ENCODE measurements at places on chromosomes 4 and X. TPM values are rescaled to one million over a fixed set of nuclear protein-coding genes. Genes with fewer than 3 reads are reported as not detected.

DNA sequence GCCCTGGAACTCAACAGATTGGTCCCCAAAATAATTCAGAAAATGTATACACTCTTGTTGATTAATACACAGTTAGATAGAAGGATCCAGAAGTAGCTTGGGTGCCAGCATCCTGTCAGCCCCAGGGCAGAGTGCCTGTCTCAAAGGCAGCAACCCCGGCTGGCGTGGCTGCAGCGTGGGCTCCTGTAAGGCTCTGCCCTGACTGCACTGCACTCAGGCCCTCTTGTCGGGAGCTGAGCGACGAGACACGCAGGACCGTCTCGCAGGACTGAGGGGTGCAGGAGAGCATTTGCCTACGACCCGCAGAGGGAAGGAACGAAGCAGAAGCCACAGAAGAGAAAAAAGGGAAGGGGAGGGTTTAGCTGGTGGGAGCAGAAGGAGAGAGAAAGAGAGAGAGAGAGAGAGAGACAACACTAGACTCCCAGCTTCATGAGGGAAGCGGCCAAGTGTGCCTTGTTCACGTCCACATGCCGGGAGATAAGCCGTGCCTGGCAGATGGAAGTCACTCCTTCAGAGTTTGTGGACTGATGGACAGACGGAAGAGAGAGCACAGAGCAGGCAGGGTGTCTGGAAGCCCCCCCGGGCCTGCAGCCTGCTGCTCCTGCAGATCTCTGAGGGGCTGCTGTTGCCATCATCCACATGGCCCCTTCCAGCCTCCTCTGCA, 38.7 kb upstream of the HELT start:
- no peak overlapping the region for H3K4me3 ChIP-seq
- H3K4me1 ChIP-seq = no peaks in the 10 kb centered on the region
- H3K36me3 ChIP-seq = no peaks in the 10 kb centered on the region
- peaks cover 27% of the 10 kb centered on the region for H3K27me3 ChIP-seq

Gene CDK16
- total RNA-seq = 253 TPM

Gene ADH7
- total RNA-seq = not detected

DNA sequence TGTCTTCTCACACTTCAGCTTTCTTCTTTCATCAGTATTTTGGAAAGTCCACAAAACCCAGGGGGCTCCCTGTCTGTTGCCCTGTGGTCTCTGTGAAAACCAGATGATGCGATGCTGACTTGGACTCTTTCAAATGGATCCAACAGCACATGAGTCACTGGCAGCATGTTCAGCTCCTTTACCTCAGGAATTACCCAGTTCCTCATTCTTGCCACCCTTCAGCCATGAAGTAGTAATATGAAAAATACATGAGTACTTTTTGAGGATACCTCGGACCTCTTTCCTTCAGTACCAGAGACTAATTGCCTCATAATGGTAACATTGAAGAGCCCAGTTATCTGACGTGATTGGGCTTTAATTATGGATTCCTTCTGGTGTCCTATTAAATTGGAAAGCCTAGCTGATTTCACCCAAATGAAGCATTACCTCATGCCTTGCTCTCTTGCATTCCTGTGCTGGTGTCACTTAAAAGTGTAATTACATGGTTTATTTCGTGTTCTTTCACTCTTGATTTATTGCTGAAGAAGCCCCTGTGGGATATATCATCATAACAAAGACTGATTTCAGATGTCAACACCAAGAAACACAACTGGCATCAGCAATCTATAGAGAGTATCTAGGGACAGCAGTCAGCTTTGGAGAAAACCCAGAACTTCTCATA, 63.4 kb downstream of the NFKB1 start:
- no peaks in the 10 kb centered on the region for H3K27me3 ChIP-seq
- peaks cover 2% of the 10 kb centered on the region for H3K4me1 ChIP-seq
- H3K36me3 ChIP-seq = peaks cover 3% of the 10 kb centered on the region
- DNase-seq = no peak

GRCh38 chrX:40746521-40746920, 11.2 kb upstream of the MED14 start:
- H3K4me3 ChIP-seq = no peak overlapping the region
- H3K27ac ChIP-seq = no peak overlapping the region
- DNase-seq = no peak

DNA sequence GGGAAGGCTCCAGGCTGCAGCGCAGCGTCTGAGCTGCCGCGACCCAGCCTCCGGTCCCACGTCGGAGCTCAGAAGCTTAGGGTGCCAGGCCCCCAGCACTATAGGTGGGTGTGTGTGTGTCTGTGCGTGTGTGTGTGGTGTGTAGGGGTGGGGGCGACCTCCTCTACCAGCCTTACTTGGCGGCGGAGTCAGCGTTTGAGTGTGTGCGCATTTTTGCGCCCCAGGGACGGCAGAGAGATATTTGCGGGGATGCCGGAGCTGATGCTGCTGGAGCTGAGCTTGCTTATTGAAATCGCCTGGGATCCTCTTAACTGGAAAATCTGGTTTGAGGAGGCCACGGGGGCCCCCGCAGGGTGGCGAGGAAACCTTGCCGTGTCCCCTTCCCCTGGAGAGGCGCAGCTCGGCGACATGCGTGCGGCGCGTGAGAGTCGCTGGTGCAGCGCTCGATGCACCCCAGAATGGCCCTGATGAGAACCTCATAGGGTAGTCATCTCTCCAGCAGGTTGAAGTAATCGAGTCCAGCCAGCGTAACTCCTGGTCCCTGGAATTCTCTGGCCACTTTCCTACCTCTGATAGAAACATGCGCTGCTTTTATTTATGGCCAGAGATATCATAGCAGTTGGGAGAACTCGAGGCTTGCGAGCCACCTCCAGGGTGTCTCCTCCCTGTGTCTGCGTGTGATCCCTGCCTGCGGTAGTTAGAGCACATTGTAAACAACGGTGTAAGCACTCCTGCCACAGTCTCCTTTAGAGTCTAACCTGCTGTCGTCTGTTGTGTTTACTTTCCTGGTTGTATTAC, 2.7 kb downstream of the ADGRL3 start:
- DNase-seq = peak; percentile 15
- peaks cover 65% of the 10 kb centered on the region for H3K27me3 ChIP-seq
- peak overlapping the region; percentile 99 for H3K4me3 ChIP-seq
- H3K36me3 ChIP-seq = no peaks in the 10 kb centered on the region

Gene RAPGEF2
- 70.3 TPM for total RNA-seq

- DNase-seq = no peak
- H3K4me3 ChIP-seq = no peak overlapping the region
- peaks cover 31% of the 10 kb centered on the region for H3K4me1 ChIP-seq
- H3K27ac ChIP-seq = peak overlapping the region; percentile 77
- H3K36me3 ChIP-seq = peaks cover 3% of the 10 kb centered on the region
Observed at GRCh38 chr4:87410157-87410556, 12.2 kb upstream of the NUDT9 start.

GRCh38 chr4:69649629-69650028, 3.4 kb downstream of the UGT2A1 start:
- H3K27me3 ChIP-seq = no peaks in the 10 kb centered on the region
- peaks cover 21% of the 10 kb centered on the region for H3K4me1 ChIP-seq
- peak overlapping the region; percentile 30 for H3K27ac ChIP-seq
- no peaks in the 10 kb centered on the region for H3K36me3 ChIP-seq
- no peak overlapping the region for H3K4me3 ChIP-seq

DNA sequence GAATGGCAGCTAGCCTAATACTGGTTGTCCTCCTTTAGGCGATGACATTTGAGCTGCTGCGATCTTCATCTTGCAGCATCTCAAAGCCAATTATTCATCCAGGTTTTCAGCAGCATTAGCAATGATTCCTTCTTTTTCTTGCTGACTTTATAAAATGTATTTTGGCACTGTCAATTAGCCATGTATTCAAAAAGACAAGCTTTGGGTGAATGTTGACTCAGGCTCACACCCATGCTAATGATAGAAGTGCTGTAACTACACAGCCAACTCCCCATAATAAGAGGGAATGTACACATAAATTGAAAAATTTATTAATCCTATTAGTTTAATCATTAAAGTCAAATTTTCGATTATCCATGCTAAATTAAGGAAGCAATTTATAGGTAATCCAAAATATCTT, 24.3 kb upstream of the NPNT start:
- no peak overlapping the region for H3K27ac ChIP-seq
- H3K4me3 ChIP-seq = no peak overlapping the region
- no peaks in the 10 kb centered on the region for H3K27me3 ChIP-seq
- no peaks in the 10 kb centered on the region for H3K36me3 ChIP-seq

Gene PSAPL1
- 0.38 TPM for total RNA-seq

Gene CLDN2
- 1.2 TPM for total RNA-seq

Gene ARMCX1
- total RNA-seq = 31.6 TPM

GRCh38 chr4:89829470-89830138, 7.4 kb downstream of the SNCA start:
- no peaks in the 10 kb centered on the region for H3K27me3 ChIP-seq
- H3K4me1 ChIP-seq = no peaks in the 10 kb centered on the region
- peaks cover 7% of the 10 kb centered on the region for H3K36me3 ChIP-seq
- H3K27ac ChIP-seq = no peak overlapping the region
- no peak overlapping the region for H3K4me3 ChIP-seq

DNA sequence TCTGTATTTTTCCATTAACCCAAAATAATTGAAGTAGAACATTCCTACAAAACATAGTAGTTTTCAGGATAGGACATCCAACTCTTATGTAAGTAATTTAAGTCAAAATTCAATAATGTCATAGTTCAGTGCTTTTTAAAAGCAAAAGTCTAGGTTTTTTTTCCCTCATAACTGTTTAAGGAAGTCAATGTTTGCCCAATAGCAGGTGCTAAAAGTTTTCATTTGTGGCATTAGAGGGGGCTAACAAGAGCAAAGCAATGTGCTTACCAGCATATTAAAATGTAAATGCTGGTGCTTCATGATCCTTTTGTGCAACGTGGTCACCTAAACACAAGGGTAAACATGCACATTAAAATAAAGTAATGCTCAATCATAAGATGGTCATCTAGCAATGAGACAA, 155.2 kb upstream of the PPP1R2C start:
- no peaks in the 10 kb centered on the region for H3K36me3 ChIP-seq
- H3K4me3 ChIP-seq = no peak overlapping the region
- DNase-seq = no peak
- no peaks in the 10 kb centered on the region for H3K27me3 ChIP-seq

- DNase-seq = no peak
- H3K4me3 ChIP-seq = no peak overlapping the region
- no peak overlapping the region for H3K27ac ChIP-seq
Observed at GRCh38 chr4:72063726-72064125, 31.9 kb downstream of the NPFFR2 start.

Gene HTT-AS
- total RNA-seq = not detected

Gene VEGFD
- total RNA-seq = 0.47 TPM

- H3K36me3 ChIP-seq = no peaks in the 10 kb centered on the region
- H3K4me3 ChIP-seq = no peak overlapping the region
- no peak for DNase-seq
- no peak overlapping the region for H3K27ac ChIP-seq
Observed at GRCh38 chr4:27791640-27792039, 931.0 kb downstream of the STIM2 start.

Gene RCHY1
- total RNA-seq = 36.0 TPM

Gene ERCC6L
- total RNA-seq = 4.8 TPM

- H3K4me1 ChIP-seq = peaks cover 6% of the 10 kb centered on the region
- no peak for DNase-seq
- H3K27me3 ChIP-seq = no peaks in the 10 kb centered on the region
- H3K36me3 ChIP-seq = no peaks in the 10 kb centered on the region
- no peak overlapping the region for H3K27ac ChIP-seq
Observed at GRCh38 chrX:77426811-77427210, 20.4 kb upstream of the FGF16 start.

DNA sequence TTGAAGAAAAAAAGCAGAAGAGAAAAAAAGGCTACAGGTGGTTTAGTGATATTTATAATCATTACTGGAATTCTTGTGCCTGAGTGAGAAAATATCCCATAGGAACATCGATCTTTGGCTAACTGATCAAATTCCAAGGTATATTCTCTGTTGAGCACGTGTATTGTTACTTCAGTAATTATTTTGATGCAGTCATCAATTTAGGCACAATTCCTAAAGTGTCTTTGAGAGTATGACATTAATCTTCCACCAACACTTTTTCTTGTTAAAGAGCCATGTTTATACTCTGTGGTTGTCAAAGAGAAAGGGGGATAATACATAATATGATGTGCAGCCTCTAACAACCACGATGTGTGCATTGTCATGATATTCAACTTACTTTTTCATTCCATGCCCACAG, 151.1 kb downstream of the TSPAN5 start:
- no peaks in the 10 kb centered on the region for H3K4me1 ChIP-seq
- no peaks in the 10 kb centered on the region for H3K36me3 ChIP-seq
- no peak for DNase-seq
- H3K27me3 ChIP-seq = peaks cover 3% of the 10 kb centered on the region

DNA sequence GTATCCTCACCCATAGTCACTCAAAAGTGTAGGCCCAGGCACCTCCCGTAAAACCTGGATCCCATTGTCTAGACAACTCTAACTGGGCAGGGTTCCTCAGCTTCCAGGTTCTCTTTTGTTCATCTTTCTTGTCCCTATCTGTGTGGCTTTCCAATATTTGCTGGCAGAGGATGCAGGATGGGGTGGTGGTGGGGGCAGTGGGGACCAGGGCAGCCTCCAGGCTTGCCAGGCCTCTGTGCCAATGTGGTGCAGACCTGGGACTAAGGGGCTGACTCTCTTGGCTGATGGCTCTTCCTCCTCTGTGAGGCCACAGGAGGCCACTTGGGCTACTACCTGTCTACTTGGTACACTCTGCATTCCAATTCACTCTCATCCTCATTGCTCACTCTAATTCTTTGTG, 76.4 kb downstream of the NBDY start:
- no peaks in the 10 kb centered on the region for H3K27me3 ChIP-seq
- peaks cover 19% of the 10 kb centered on the region for H3K36me3 ChIP-seq
- peaks cover 6% of the 10 kb centered on the region for H3K4me1 ChIP-seq
- no peak overlapping the region for H3K27ac ChIP-seq

DNA sequence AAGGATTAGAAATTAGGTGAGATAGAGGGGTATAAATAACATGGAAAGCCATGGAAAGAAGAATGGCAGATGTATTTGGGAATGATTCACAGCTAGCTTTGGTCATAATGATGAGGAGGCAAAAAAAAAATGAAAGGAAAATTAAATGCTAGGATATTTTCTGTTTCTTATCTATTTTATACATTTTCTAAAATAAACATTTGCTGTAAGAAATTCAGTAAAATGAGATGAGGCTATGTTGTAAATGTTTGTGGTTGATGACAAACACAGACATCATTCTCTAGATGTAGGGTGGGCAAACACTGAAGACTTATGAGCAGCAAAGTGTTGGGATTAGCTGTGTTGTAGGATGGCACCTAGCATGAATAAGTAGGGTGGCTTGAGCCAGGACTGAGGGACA, 407.1 kb downstream of the IL15 start:
- H3K27me3 ChIP-seq = no peaks in the 10 kb centered on the region
- no peaks in the 10 kb centered on the region for H3K36me3 ChIP-seq
- no peak overlapping the region for H3K27ac ChIP-seq
- no peaks in the 10 kb centered on the region for H3K4me1 ChIP-seq
- H3K4me3 ChIP-seq = no peak overlapping the region

- H3K27me3 ChIP-seq = no peaks in the 10 kb centered on the region
- no peak for DNase-seq
- H3K27ac ChIP-seq = peak overlapping the region; percentile 90
- peak overlapping the region; percentile 2 for H3K4me3 ChIP-seq
- no peaks in the 10 kb centered on the region for H3K36me3 ChIP-seq
- H3K4me1 ChIP-seq = peaks cover 19% of the 10 kb centered on the region
Observed at GRCh38 chr4:128560754-128561495, 248.6 kb upstream of the JADE1 start.

- peak overlapping the region; percentile 79 for H3K27ac ChIP-seq
- no peaks in the 10 kb centered on the region for H3K27me3 ChIP-seq
- no peak overlapping the region for H3K4me3 ChIP-seq
- DNase-seq = no peak
- peaks cover 19% of the 10 kb centered on the region for H3K4me1 ChIP-seq
Observed at GRCh38 chr4:10006231-10006600, 15.1 kb downstream of the SLC2A9 start.
